ENCODE measurements at places on chromosomes 1 and 21.
A peak's percentile ranks its signal among the peaks of the same experiment; 100 is the strongest.

DNA sequence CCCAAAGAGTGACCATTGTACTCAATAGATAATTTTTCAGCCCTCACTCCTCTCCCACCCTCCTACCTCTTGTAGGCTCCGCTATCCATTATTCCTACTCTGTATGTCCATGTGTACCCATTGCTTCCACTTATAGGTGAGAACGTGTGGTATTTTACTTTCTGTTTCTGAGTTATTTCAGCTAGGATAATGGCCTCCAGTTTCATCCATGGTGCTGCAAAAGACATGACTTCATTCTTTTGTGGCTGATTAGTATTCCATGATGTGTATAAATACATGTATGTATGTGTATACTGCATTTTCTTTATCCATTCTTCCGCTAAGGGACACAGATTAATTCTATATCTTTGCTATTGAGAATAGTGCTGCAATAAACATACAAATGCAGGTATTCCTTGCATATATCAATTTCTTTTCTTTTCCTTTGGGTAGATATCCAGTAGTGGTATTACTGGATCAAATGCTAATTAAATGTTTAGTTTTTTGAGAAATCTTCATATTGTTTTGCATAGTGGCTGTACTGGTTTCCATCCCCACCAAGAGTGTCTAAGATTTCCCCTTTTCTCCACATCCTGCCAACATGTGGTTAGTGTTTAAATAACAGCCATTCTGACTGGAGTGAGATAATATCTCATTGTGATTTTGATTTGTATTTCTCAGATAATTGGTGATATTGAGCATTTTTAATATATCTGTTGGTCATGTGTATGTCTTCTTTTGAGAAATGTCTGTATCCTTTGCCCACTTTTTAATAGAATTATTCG lies 4.9 kb downstream of the LY9 start:
- no peak for DNase-seq

- no peak for DNase-seq
Measured at GRCh38 chr1:80218112-80218511, 1211.6 kb upstream of the ADGRL4 start.

GRCh38 chr1:218694636-218695035 lies 349.5 kb downstream of the TGFB2 start:
- DNase-seq, result no peak

GRCh38 chr1:160777486-160778089 lies 18.4 kb upstream of the LY9 start:
- no peak for DNase-seq

- peak; percentile 31 for DNase-seq
Measured at GRCh38 chr1:26602378-26602959, 72.9 kb downstream of the RPS6KA1 start.

GRCh38 chr1:53519421-53519820 lies 60.2 kb downstream of the DMRTB1 start:
- no peak for DNase-seq

- DNase-seq, result no peak
Measured at GRCh38 chr21:29179503-29179902, 49.1 kb downstream of the MAP3K7CL start.

DNA sequence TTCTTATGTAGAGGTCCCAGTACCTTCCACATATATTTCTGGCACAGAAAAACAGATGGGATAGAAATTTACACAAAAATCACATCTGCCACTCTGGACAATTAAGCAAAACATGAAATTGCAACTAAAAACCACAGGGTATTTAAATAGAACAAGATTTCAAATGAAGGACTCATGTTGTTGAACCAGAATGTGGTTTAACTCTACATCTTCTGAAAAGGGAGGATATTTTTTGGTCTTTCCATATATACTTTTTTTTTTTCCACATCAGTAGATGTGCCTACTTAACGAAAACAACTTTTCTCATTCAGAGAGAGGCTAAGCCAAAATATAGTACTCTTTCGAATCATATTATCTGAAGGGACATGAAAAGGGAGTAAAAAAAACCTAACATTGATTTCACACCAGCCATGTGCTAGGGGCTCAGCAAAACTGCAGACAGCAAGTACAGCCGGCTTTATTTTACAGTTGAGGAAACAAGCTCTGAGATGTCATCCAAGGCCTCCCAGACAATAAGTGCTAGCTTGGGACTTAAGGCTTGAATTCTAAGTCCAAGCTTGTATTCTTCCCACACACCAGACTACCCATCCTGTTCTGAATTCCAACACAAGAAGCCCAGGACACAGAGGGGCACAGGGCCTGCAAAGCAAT lies 208.9 kb downstream of the PBX1 start:
- DNase-seq, result no peak

GRCh38 chr1:24901791-24902470 lies 28.1 kb downstream of the RUNX3 start:
- no peak for DNase-seq

DNA sequence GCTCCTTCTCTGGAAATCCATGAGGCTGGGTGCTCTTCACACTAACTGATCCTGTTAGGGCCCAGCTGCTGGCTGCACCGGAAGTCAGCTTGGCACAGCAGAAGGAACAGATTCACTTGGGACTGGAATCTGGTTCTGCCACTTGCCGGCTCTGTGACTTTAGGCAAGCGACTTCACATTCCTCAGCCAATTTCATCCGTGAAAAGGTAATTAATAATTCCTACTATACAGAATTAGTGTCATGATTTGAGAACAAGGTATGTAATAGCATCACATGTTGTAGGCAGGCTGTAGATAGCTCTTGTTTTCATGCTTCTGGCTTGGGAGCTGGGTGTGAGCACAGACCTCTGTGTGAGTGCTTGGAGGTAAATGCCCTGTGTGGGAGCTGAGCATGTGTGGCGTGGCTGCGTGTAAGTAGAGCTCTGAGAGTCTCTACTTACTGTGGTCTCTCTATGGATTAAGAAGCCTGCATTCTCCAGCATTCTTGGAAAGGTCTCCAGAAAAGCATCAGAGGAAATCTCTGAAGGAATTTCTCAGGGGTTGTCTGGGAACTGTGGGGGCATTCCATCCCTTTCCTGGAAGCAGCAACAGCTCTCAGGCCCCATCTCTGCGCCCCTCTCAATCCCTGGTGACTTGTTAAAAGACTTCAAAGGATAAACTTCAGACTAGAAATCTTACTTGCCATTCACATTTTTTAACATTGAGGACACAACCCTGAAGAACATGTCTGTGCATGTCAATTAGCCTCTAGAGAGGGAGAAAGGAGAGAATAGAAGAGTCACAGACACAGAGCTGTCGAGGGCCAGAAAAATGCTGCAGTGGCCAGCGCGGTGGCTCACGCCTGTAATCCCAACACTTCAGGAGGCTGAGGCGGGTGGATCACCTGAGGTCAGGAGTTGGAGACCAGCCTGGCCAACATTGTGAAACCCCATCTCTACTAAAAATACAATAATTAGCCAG lies 47.7 kb upstream of the PPM1J start:
- no peak for DNase-seq

- no peak for DNase-seq
Measured at GRCh38 chr1:110135666-110136065, 14.6 kb upstream of the SLC6A17 start.

GRCh38 chr1:182388392-182389134 lies 3.0 kb downstream of the GLUL start:
- no peak for DNase-seq

GRCh38 chr1:3180915-3181314 lies 111.9 kb downstream of the PRDM16 start:
- DNase-seq, result no peak
